ENCODE measurements at places on chromosomes 16 and 17.

DNA sequence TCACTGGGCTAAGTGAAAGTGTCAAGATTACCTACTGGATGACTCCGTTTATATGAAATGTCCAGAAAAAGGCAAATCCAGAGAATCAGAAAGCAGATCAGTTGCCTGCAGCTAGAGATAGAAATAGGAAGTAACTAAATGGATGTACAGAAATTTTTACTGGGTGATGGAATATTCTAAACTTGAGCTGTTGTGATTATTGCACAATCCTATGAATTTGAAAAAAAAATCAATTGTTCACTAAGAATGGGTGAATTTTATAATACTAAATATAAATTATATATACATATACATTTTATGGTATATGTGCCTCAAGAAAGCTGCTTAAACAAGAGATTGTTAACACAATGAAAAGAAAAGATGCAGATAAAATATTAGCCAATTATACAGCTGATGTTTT is 181.1 kb upstream of the C16orf82 start:
- no peak for DNase-seq

GRCh38 chr16:57764006-57764340 is 28.4 kb downstream of the KATNB1 start:
- DNase-seq = no peak

DNA sequence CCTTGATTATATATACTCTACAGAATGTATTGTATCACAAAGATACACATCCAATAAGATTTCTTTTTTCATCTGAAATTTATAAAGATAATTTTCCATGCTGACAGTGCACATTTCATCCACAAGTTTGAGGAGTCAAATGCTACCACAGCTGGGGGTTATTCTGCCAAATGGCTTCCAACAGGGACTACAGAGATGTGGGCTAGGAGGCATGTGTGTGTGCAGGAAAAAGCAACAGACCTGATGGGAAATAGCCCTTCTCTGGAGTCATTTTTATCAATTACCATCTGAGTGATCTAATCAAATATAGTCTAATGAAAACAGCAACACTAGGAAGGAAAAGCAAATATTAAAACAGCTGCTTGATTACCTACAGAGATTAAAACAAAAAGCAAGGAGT is 290.5 kb downstream of the CEP112 start:
- no peak for DNase-seq

- no peak for DNase-seq
Measured at GRCh38 chr17:57135026-57135788, 50.2 kb downstream of the AKAP1 start.

- DNase-seq = no peak
Measured at GRCh38 chr16:86557587-86557986, 2.6 kb upstream of the MTHFSD start.

GRCh38 chr17:74190154-74190553 is 13.3 kb upstream of the RPL38 start:
- no peak for DNase-seq

DNA sequence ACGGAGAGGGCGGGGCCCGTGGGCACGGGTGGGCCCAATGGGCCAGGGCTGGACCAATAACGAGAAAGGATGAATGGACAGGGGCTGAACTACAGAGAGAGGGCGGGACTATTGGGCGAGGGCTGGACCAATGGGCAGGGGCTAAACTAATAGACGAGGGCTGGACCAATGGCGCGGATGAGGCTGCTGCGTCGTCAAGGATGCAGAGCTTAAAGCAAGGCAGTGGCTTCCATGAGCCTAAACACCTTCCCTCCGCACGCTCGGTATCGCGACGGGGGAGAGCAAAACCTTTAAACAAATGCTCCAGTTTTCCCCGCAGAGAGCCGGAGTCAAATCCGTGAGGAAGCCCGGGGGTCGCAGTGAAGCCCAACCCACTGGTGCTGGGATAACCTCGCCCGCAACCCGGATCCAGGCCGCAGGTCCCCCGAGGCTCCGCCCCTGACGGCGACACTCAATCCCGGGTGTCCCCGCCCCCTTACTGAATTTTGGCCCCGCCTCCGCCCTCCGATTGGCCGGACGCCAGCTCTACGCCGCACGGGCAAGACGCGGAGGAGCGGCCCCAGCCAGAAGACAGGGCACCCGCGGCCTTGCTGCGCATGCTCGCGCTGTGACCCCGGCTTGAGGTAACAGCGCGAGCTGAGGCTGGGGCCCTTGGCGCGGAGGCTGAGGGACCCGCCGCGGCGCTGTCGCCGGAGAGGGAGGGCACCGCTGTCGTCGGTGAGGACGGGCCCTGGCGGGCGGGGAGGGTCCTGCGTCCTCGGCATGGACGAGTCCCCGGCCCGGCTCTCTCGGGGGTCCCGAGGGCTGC is at the start of gene FLYWCH2:
Gene FLYWCH2, plus strand, starts transcription at position 566 of the 808 bp plus-strand sequence. CDS start 13,235 bp downstream, outside the sequence.
- DNase-seq = peak; percentile 96

DNA sequence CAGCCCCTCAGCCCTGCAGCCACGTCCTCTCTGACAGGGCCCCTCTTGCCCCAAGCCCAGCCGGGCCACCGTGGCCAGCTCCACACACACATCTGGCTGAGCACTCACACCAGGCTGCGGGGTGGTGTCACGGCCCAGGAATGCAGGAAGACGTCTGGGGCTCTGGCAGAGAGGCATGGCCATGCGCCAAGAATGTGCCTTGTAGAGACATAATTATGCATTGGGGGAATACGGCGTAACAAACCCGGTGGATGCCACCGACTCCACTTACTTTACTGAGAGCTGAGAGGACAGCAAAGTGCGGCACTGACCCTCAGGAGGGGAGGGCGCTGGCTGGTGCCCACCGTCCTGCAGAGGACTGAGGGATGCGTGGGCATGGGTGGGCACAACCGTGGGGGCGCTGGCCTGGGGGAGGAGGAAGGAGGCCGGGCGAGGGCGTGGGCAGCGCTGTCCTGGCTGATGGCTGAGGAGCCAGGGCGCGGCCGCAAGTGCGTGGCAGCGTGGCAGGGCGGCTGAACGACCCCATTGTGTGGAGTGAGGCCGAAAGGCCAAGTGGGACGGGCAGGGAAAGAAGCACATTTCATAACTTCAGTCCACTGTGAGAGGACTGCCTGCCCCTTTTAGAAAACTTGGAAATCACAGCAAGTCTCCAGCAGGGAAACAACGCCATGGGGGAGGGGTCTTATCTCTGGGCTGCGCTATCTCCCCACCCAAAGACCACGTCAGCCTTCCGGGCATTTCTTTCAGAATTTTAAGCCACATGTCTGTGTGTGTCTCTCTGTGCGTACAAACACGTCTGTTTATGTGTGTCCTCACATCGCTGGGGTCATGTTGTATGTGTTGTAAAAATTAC is 30.6 kb downstream of the METRNL start:
- peak; percentile 67 for DNase-seq
